ENCODE measurements at places on chromosomes 2 and 18.

DNA sequence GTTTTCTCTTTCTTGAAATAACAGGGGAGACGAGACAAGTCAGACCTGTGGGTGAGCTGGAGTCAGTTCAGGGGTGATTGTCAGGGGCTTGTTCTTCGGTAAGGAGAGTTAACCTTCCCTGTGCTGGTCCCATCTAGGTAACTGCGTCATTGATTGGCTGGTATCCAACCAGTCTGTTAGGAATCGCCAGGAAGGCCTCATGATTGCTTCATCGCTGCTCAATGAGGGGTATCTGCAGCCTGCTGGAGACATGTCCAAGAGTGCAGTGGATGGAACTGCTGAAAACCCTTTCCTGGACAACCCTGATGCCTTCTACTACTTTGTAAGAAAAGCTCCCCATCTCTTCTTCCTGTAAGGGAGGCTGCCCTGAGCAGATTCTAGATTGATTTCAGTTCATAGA is 21.3 kb downstream of the PLEK start:
- DNase-seq = no peak

DNA sequence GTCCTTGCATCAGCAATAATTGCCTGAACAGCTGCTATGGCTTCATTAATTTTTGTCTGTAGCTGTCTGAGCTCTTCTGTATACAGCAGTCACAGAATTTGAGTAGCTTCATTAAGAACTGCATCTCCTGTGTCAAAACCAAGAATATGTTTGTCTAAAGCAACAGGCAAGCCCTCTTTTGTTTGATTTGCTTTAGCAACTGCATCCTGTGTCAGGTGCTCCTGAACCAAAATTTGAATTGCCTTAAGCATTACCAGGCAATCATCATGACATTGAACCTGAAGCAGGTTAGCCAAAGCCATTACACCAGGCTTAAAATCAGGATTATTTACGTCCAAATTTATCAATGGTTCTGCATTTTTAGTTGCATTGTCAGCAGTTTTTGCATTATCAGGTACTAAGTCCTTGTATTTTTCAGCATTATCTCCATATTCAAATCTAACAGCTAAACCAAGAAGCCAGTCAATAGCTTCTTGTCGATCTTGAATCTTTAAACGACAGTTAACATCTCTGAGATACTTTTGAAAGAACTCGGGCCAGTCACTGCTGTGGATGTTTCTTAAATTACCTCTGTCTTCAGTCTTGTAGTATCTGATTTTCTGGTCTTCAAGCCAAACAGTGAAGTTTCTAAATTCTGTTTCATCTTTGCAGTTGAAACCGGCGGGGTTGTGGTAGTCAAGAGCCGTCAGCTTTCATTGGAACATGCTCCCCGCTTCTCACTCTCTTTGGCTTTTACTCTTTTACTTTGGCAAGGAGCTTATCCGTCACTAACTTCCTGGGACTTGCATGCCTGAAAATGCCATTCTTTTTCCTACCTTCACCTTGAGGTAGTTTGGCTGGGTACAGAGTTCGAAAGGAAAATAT is 42.2 kb downstream of the MERTK start:
- DNase-seq = no peak

GRCh38 chr2:238684362-238685326 is 163.2 kb upstream of the TWIST2 start:
- DNase-seq = no peak

DNA sequence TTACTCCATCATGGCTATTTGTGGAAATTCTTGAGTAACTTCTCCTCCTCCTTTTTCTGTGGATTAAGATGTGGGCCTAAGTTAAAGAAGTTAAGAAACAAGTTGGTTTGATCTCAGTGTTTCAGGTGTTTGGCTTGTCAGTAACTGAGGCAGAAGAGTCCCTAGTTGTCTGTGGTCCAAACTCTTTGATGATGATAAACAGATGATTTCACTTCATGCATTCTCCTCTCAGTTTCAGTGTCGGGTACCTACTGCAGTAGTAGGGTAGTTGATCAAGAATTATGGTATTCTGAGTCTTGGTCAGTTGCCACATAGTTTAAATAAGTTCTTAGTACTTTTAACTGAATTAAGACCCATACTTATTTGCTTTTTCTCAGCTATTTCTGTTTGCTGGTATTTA is 85.6 kb downstream of the NCOA1 start:
- DNase-seq = no peak

DNA sequence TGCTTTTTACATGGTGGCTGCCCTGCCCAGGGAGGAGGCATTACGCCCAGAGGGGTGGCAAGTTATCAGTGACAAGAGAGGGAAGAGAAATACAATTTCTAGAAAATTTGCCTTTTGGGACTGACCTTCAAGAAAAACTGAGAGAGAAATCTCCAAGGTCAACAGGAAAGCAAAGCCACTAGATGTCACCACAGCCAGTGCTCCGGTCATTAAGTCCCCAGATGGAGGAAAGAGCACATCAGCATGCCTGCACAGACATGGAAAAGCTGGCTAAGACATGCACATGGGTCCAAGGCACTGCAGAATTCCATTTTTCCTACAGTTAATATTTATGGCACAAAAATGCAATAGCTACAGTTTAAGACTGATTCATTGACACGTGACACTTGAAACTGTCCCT is 21.0 kb downstream of the FHL2 start:
- DNase-seq = no peak

DNA sequence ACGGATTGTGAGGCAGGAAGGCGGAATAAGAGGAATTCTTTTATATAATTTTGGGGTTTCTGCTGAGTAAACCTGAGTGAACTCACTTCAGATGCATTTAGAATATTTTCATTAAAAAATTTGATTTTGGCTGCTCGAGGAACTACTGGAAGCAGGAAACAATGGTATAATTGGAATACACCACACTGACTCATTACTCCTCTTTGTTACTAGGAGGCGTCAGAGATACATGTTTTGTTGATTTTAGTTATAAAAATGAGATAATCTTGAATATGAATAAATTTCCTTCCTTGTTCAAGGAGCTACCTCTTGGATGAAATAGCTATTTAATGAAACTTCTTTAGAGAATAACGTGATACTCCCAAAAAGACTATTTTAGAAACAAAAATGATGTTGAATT is 97.4 kb downstream of the ANKRD36 start:
- DNase-seq = no peak

DNA sequence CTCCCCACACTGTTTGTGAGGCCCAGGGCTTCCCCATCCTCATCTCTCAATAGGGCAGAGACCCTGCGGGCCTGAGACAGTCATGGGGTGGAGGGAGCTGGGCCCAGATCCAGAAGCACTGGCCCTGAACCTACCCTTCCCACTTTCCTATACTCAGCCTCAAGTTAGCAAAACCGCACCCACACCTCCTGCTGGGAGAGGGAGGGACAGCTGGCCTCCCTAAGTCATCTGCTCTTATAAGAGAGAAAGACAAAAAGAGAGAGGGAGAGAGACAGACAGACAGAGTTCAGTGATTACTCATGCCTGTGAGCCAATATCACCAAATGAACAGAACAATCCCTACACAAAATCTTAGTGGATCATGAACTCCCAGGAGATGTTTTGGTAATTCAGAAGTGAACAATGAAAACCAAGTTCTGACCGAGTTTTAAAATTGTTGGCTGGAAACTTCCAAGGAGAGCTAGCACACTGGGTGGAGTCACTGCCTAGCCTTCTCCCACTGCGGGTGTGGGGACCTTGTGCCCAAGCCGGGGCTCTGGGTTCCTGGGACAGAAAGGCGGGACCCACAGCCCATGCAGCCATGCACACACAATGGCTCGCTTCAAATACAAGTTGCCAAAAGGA is 130.5 kb downstream of the PXDN start:
- DNase-seq = no peak

- DNase-seq = no peak
Observed at GRCh38 chr2:230812033-230812432, 52.7 kb upstream of the ITM2C start.

GRCh38 chr18:67608191-67608590 is 91.7 kb upstream of the DSEL start:
- no peak for DNase-seq

DNA sequence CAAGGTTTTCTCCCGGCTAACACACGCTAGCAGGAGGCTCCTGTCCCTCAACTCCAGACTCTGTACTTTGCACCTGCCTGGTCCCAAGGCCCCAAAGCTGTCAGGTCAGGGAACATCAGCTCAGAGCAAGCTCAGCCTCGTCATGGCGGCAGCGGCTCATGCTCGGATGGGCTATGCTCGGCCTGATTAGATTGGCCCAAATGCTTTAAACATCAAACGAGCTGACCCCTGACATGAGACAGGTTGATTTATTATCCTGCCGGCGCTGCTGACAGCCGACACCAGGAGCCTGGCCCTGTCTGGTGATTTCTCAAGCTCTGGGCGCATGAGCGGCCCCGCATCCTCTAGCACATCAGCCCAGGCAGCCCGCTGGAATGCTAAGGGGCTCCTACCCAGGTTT is 436.4 kb downstream of the EIPR1 start:
- DNase-seq = no peak

DNA sequence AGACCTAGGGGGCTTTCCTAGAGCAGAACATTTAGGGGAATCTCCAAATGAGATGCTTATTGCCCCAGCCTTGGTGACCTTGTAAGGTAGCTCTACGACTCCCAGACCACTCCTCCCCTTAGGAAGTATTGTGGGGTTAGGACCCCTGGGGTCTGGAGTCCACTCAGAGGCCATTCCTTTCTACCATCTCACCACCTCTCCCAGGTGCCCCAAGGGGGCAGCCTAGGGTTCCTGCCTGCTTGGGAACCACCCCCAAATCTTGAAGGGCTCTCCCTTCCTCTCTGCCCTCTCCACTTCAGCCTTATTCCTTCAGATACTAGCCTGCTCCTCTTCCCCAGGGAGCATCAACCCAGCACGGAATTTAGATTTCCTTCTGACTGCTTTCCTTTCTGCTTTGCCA is 17.5 kb upstream of the EXOC6B start:
- DNase-seq = no peak

GRCh38 chr2:129872446-129872845 is 107.0 kb upstream of the RAB6C start:
- no peak for DNase-seq

Data from CD4-positive, alpha-beta T cell treated with Interleukin-15 for 1 hour (primary cell).